Breast epithelium (tissue), 4 donors: ENCODE measurements at places on chromosomes 2 and 18. TPM values are rescaled to one million over a fixed set of nuclear protein-coding genes. Genes with fewer than 3 reads are reported as not detected.

Gene SIX3
- total RNA-seq, result not detected

Gene CD207
- 0.33 TPM for total RNA-seq

Gene LYG2
- not detected for total RNA-seq

Gene VPS4B
- 35.7 TPM for total RNA-seq

Gene CRYGD
- not detected for total RNA-seq

Gene CAPN14
- total RNA-seq, result 0.44 TPM

Gene ALKAL2
- total RNA-seq, result 10.1 TPM

Gene LIMS2
- total RNA-seq, result 9.5 TPM

Gene ICA1L
- 14.4 TPM for total RNA-seq

Gene CDK15
- 4.6 TPM for total RNA-seq

Gene ASB1
- total RNA-seq, result 11.2 TPM

Gene MALL
- total RNA-seq, result 19.6 TPM

Gene NETO1
- 0.33 TPM for total RNA-seq

Gene COLEC11
- 0.33 TPM for total RNA-seq

Gene IL18RAP
- total RNA-seq, result 1.4 TPM

Gene RIT2
- not detected for total RNA-seq

Gene OR6B3
- total RNA-seq, result not detected

Gene SATB2
- 2.3 TPM for total RNA-seq

Gene PDE1A
- 5.6 TPM for total RNA-seq

Gene LBH
- total RNA-seq, result 153 TPM

Gene CPO
- total RNA-seq, result 0.66 TPM

Gene KCNIP3
- total RNA-seq, result 14.4 TPM

Gene LRRC30
- total RNA-seq, result not detected

Gene MATN3
- 1.3 TPM for total RNA-seq

Gene NEURL3
- total RNA-seq, result not detected

Gene LYPD6B
- 41.4 TPM for total RNA-seq

Gene ARHGAP25
- 10.8 TPM for total RNA-seq

Gene DYSF
- 4.8 TPM for total RNA-seq

Gene CDH7
- total RNA-seq, result 0.16 TPM

Gene CRIM1
- total RNA-seq, result 166 TPM

Gene GREB1L
- total RNA-seq, result 8.9 TPM

Gene CRACDL
- 12.1 TPM for total RNA-seq

Gene USP34
- 260 TPM for total RNA-seq

Gene GPBAR1
- 22.2 TPM for total RNA-seq

Gene LCT
- total RNA-seq, result not detected

Gene NOL4
- total RNA-seq, result under 0.01 TPM
